ENCODE measurements at places on chromosomes 3 and 15. TPM values are rescaled to one million over a fixed set of nuclear protein-coding genes. Genes with fewer than 3 reads are reported as not detected.

BMF gene
- total RNA-seq, result 23.7 TPM

HPS3 gene
- 18.9 TPM for total RNA-seq

WDR53 gene
- 27.6 TPM for total RNA-seq

- no peak for DNase-seq
These were observed 18.2 kb upstream of the CEMIP start for GRCh38 chr15:80760960-80761359.

DNA sequence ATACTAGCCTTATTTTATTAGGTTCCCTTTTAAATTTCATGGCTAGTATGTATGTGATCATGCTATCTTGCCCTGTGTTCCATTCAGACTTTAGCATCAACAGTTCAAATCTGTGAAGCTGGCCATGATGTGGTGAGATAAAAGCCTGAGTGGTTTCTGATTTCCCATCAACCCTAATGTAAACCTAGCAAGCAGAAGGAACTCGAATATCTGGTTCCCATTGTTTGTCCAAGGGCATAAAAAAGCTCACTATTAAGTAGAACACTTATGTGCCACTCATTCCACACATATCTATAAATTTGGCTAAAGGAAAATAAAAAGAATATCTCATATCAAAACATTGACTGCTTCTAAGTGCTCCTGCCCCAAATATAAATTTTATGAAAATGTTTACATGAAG is 311.7 kb downstream of the CADM2 start:
- DNase-seq, result no peak

GRCh38 chr3:67288466-67289106 is 290.5 kb downstream of the KBTBD8 start:
- no peak for DNase-seq

DNA sequence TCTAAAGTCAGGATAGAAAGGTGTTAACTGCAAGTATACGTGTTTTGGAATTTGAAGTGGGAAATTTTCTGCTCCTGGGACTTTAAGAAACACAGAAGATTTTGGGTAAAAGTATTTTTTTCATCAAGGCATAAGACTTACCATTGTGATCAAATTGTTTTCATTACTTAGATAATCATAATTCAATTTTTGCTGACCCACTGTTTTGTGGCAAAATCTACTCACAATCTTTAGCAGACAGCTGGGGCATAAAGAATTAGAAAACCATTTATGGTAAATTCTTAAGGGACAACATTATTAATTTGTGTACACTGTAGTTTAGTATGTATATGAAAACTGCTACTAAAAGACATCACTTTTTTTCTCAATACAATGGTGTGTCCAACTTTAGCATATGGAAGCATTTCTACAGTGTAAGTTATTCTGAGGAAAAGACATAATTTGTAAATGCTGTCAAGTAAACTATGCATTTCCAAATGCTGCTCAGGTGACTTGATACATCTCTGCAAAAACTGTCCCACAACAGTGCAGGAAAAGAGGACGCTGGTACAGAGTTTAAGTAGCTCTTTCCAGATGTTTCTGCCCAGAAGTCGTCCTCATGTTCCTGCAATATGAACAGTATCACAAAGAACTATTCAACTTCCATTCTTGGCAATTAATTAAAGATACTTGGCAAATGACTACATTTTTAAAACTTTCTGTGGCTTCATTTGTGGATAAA is 52.3 kb downstream of the THSD4 start:
- DNase-seq, result no peak

DNA sequence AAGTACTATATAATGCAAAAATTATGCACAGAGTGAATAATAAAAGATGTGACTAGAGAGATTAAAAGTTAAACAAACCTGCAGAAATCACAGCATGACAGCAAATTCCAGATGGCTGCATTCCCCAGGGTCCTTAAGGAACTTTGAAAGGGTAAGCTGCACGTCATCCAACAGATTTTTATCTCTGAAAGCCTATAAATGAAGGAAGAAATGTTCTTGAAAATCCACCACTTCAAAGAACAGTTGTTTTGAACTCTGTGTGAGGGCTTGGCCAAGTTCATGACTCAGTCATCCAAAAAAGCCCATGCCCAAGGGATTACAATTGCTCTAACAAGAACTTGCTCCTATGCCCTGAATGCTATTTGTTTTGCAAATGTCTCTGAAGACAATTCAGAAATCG is 603.6 kb downstream of the PLOD2 start:
- DNase-seq, result no peak

GRCh38 chr3:125116311-125117080 is 60.7 kb upstream of the HEG1 start:
- DNase-seq, result no peak

Data from activated T-cell treated with anti-CD3 and anti-CD28 coated beads, Interleukin-2, amount 50 U/mL, for 72 hours (primary cell).